ENCODE measurements at places on chromosomes 12 and 14.
A peak's percentile ranks its signal among the peaks of the same experiment; 100 is the strongest.

DNA sequence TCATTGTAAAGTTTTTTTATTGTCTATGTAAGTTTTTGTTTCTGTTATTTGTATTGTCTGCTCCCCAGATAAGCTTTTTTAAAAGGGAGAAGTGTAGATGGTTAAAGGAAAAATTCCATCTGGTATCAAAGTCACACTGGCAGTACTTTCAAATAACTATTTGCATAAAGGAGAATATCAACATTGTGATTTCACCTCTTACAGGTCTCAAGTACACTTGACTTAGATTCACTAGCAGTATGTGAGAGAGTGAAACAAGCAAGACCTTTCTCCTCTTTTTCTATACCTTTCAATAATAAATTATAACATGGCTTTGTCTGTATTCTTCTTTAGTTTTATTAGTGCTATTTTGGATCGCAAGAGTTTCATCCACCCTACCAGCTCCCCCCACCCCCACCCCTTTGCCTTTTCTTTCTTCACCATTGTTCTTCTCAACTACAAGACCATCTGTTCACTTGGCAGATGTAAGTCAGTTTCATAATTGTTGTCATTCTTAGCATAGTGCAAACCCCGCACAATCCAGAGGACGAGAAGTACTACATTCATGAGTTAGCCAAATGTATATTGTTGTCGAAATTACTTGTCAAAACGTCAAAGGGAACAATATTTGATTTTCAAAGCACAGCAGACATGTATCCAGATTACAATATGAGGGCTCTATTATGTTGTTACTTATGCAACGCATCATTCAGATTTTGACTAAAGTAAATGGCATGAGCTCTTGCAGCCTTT is 602.7 kb upstream of the FLRT2 start:
- no peak for DNase-seq

DNA sequence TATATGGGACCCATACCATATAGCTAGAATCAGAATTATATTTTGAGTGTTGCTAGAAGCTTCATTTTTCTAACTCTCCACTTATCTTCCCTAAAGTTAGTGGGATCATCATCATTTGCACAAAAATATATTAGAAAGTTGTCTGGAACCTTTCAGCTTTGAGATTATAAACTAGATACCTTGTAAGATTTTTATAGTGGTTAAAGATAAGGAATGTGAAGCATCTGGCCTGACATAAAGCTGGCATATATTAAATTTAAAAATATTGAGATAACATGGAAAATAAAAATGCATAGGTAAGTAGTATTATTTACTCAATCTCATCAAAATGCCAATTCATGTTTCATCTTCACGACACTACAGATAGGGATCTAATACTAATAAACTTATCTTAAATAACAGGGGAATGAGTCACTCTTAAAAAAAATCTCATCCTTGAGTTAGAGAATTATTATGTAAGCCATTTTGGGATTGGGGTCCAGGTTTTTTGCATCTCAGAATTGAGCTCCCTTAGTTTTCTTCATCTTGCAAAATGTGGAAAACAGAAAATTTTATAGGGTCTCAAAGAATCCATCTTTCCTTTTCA is 318.5 kb downstream of the KCNC2 start:
- DNase-seq: no peak

GRCh38 chr14:88348546-88348945 is 25.5 kb upstream of the KCNK10 start:
- DNase-seq: no peak

- peak; percentile 31 for DNase-seq
Measured at GRCh38 chr12:107144990-107145389, 51.6 kb upstream of the CRY1 start.

- DNase-seq: no peak
Measured at GRCh38 chr12:70249903-70250302, 6.7 kb downstream of the CNOT2 start.

DNA sequence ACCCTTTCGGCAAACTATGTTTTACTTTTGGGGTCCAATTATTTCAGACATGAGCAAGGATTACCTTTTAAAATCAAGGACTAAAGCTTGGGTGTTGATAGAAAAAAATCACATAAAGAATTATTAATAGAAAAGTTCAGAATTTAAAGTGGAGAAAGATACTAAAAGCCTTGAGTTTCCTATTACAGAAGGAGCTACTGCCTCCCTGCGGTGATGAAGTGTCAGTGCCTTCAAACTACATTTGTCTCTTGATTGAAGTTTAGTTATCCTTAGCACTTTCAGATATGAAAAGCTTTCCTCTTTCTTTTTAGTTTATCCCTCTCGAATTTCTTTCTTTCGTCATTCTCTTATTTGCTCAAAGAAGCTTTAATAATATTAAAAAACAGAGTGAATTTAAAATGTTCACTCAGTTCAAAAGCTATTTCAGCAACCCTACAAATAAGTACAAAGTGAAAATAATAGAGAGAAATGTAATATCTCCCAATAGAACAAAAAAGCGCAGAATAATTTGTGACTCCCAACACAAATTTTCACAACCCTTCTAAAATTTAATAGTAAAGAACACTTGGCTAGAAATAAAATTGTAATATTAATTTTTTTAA is 87.6 kb downstream of the SEC23A start:
- peak; percentile 21 for DNase-seq

GRCh38 chr12:12334367-12335040 is 15.5 kb downstream of the MANSC1 start:
- DNase-seq: peak; percentile 48

GRCh38 chr12:121713793-121714192 is 1.2 kb downstream of the TMEM120B start:
- DNase-seq: no peak

- DNase-seq: peak; percentile 79
Measured at GRCh38 chr12:538731-539539, 79.2 kb downstream of the B4GALNT3 start.

GRCh38 chr14:51621654-51622053 is 30.1 kb upstream of the FRMD6 start:
- no peak for DNase-seq

GRCh38 chr12:20184514-20184913 is 183.8 kb upstream of the PDE3A start:
- DNase-seq: no peak

DNA sequence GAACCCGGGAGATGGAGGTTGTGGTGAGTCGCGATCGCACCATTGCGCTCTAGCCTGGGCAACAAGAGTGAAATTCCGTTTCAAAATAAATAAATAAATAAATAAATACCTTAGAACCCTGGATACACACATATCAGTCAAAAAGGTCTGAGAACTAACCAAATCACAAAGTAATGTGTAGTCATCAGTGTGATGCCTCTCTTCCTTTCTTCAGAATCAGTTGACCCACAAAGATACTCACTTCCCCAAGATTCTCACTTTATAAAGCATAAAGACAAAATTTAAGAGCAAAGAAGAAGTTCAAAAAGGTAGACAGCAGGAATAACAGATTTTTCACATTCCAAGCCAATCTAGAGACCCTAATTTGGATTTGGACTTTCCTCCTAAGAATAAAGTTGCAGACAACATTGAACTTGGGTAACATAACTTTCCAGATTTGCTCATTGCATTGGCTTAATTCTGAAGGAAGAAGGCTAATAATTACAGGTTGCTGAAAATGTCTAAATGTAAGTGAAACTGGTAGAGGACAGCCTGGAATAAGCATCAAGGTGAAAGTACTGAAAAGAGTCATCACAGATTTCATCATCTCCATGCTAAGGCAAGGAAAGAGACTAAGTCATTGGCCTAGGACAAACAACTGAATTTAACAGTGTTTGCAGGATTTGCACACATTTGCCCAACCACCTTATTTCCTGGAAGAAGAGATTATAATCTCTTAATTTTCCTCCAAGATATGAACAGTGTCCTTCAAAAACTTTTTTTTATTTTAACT is 17.4 kb downstream of the TMED10 start:
- DNase-seq: no peak

DNA sequence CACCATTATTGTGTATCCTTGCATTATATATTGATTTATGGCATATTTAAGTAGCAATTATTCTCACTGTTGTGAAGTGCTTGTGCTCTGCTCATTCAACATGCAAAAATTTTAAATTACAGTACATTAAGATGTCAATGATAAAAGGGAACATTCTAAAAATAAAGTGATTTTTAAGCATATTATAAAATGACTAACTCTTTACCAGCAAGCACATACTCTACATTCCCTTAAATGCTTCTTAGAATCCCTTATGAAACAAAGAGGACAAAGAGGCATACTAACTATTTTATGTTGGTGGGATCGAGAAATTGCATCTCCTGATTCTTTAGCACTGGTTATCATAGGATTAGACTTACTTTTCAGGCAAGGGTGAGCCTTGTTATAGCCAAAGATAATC is 46.6 kb upstream of the ZDHHC17 start:
- no peak for DNase-seq

GRCh38 chr14:99671235-99672224 is 12.6 kb upstream of the CYP46A1 start:
- no peak for DNase-seq

DNA sequence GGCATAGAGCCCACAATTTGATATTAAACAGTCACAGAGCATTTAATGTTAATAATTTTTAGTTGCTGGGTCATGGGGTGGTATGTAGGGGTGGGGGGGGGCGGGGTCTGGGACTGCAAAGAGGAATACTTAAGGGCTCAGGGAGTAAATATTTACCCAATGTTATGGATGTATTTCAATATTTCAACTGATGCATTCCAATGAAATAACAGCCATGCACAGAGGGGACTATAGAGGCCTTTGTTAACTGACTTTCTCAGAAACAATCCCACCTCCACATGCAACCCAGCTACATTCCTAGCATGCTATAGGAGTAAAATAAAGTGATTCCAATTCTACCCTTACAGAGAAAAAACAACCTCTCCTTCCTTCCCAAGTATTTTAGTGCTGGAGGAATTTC is 7.9 kb upstream of the BBS10 start:
- no peak for DNase-seq

DNA sequence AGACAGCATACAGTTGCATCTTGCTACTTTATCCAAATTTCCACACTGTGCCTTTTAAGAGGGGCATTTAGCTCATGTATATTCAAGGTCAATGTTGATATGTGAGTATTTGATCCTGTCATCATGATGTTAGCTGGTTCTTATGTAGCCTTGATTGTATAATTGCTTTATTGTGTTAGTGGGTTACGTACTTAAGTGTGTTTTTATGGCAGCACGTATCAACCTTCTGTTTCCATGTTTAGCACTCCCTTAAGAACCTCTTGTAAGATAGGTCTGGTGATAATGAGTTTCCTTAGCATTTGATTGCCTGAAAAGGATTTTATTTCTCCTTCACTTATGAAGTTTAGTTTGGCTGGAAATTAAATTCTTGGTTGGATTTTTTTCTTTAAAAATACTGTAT is 445.2 kb downstream of the NAV3 start:
- no peak for DNase-seq

DNA sequence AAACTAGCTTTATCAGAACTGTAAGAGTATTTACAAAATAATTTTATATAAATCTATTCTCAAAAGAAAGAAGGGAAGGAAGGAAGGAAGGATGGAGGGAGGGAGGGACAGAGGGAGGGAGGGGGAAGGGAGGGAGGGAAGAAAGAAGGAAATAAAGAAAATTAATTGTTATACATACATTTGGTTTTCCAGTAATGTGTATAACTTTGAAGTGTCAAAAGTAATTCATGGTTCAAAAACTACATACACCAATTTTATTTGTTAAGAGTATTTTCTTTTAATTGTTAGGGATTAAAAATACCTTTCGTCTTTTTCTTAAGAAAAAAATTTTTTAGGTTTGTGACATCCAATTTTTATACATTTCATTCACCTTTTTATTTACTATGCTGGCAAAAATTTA is 17.5 kb upstream of the KCNC2 start:
- DNase-seq: no peak

DNA sequence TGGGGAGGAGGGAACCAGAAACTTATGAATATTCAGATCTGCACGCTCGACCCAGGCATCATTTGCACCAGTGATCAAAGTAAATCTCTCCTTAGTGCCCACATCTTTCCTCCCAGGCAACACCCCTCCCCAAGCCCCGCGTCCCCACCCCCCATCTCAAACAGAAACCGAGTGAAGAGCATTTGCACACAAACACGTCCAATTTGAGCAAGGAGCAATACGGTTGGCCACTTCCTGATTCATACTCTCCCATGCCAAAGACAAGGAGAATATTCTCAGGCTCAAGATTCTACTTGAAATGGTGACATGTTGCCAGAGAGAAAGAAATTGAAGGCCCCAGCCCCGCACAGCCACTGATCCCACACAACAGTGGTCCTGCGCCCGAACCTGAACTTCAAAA is 7.1 kb downstream of the FOXN3 start:
- DNase-seq: no peak

- no peak for DNase-seq
Measured at GRCh38 chr14:103179094-103179493, 55.8 kb downstream of the TNFAIP2 start.

DNA sequence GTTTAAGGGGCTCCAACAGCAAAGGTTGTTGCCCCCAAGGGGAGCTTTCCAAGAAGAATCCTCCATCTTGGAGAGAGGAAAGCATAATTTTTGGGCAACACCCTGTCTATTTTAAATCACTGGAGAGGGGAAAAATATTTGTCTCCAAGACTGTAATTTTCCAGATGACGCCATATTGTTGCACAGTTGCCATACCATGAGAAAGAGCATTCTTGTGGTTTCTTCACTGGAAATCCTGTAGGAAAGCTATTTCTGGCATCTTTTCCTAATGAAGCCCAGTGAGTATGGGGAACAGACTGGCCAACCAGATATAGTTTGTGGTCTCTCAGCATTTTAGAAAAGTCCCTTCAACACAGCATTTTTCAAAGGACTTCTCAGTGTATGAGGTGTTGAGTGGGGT is 88.1 kb upstream of the MANSC4 start:
- DNase-seq: peak; percentile 80

DNA sequence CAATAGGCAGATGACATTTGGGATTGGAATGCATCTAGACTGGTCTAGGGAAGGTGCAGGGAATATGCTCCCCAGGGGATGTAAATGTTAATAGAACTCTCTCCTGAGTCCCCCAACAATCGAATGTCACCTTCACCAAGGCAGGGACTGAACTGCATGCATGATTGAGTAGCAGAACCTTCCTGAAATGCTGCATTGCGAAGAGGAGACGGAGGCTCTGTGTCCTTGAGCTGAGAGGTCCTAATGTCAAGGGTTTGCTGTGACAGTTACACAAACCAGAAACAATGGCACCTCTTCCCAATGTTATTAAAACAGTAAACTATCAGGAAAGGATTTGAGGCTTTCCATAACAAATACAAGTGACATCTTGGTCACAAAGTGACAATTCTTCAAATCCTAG is 117.5 kb upstream of the SFSWAP start:
- DNase-seq: no peak

- no peak for DNase-seq
Measured at GRCh38 chr12:22677781-22678574, 53.0 kb downstream of the ETNK1 start.

DNA sequence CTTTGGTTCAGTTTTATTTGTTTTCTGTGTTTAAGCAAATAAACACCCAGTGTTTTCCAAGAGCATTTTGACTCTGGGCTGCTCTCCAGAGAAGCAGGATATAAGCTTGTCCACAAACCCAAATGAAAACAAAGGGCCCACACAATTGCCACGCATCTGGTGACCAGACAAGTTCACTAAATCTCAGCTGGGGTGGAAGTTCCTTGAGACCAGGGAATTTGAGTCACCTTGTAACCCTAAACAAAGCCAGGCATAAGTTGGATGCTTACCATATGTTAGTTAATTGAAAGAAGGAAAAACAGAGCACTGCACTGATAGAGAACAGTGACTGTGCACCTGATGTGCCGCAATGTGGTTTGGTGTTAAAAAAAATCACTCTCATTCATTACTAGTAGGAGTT is 1.6 kb upstream of the TXNRD1 start:
- DNase-seq: no peak

- no peak for DNase-seq
Measured at GRCh38 chr12:132359971-132360370, 30.6 kb upstream of the GALNT9 start.

GRCh38 chr12:105060715-105061378 is 23.4 kb downstream of the ALDH1L2 start:
- DNase-seq: no peak

Measured in RCC 7860 (cell line).